ENCODE measurements at places on chromosomes 5 and 9.

DNA sequence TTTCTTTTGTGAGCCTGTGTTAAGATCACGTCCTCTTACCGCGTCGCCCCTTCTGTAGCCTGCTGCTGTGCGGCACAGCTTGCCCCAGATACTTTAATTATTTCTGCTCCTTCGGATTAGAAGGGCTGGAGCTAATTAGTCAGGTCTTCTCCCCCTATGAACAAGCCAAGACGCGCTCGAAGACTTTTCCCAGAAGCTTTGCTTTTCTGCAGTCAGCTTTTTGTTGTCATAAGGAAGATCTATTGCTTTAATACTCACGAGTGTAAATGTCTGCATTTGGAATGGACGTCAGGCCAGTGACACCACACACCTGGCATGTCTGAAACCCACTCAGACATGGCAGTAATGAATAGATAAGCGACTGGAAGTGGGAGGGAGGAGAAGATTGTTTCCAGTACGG lies 37.0 kb downstream of the PRUNE2 start:
- DNase-seq = no peak

- DNase-seq = no peak
Observed at GRCh38 chr9:122151267-122151828, 8.2 kb downstream of the NDUFA8 start.

GRCh38 chr5:69011910-69012309 lies 81.9 kb upstream of the SLC30A5 start:
- DNase-seq = no peak

DNA sequence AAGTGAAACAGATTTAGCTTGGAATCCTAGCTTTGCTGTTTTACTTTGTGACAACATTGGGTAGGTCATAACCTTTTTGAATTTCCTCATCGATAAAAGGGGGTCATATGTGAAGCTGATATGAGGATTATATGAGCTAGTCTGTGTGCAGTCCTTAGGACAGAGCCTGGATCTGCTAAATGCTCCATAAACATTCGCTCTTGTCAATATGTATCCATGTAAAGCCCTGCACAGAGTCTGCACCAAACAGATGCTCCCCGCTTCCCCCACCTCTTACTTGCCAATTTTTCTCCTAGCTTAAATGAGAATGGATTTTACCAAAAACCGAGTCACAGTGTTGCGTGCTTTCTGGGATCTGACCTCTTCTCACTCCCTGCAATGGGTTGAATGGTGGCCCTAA lies 5.4 kb downstream of the ANKRD55 start:
- no peak for DNase-seq

- DNase-seq = no peak
Observed at GRCh38 chr9:99249619-99250018, 27.5 kb downstream of the SEC61B start.

DNA sequence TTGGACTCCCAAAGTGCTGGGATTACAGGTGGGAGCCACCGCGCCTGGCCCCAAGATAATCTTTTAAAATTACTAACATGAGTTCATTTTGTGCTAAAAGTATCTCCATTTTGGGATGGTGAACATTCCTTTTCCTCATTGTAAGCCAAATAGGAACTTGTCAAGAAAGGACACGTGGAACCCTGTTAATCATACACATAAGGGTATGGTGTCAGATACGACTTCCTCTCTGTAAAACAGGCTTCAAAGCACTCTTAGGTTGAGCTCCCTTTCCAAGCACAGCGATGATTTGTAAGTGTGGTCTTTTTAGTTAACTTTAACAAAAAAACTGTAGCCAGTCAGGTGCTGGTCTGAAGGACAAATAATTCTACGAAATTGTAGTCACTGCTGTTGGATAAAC lies 132.7 kb downstream of the UNC13B start:
- no peak for DNase-seq
